ENCODE measurements at places on chromosomes 12 and 14.

GRCh38 chr14:96790706-96791105 lies 6.5 kb upstream of the VRK1 start:
- DNase-seq = no peak

DNA sequence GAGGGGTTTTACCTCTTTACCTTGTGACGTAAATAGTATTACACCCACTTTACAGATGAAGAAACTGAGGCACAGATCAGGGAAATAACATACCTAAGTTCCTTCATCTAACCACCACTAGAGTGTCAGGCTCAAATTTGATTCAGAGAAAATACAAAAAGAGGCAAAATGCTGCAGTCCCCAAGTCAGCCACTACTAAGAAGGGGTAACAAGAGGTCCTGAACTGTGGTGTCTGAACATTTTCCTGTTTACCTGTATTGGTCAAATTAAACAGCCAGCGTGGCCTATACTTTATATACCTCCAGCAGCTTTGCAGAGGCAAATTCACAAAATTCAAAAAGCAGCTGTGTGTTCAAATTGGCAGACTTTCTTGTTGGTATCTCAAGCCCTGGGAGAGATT lies 92.0 kb downstream of the TBX5 start:
- no peak for DNase-seq

DNA sequence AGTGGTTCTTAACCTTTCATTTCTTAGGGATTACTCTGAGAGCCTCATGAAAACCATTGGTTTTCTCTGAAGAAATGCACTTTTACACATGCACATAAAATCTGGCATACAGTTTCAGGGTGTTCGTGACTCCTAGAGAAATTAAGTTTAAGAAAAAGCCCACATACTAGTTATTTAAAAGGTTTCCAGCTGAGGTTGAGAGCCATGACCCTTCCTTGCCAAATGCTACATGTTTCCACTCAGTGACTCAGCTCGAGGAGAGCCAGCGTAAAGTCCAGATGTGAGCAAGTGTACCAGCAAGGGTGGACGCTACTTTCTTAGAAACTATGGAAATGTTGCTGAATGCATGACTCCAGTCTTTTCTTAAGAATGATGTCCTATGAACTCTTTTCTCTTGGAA lies 42.7 kb upstream of the FLRT2 start:
- no peak for DNase-seq

DNA sequence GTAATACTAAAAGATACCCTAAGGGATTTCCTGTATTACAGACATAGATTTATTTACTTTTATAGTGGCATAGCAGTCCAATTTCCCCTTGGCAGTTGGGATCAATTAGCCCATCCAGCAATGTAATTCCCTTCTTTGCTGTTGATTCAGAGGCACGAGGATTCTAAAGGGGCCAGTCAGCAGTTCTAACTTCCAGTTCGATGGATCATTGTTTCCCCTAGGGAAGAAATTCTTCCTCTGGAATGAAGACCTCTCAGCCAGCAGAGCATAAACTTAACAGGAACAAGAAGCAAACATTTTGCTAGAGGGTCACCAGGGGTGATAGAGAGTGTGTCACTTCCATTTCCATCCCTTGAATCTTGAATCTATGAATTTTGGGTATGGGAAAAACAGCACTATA lies 395.7 kb upstream of the NOVA1 start:
- no peak for DNase-seq

GRCh38 chr14:61602733-61603077 lies 92.6 kb upstream of the HIF1A start:
- DNase-seq = no peak

GRCh38 chr12:46296822-46297221 lies 28.0 kb upstream of the SLC38A1 start:
- DNase-seq = no peak

DNA sequence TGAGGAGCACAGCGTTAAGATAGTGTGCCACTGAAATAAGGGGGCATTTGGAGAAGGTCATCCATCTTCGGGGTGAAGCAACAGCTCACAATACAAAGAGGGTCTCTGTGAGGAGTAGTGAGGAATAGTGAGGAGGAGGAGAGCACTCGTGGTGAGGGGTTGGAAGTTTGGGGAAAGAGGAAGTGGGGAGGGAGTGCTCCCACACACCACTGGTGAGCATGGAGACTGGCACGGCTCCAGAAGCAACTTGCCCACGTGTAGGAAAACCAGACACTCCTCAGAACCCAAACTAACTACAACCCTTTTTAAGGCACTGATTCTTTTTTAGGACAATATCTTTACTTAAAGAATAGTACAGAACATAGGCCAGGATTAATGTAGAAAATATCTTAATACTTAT lies 48.9 kb downstream of the GALNT8 start:
- DNase-seq = no peak

DNA sequence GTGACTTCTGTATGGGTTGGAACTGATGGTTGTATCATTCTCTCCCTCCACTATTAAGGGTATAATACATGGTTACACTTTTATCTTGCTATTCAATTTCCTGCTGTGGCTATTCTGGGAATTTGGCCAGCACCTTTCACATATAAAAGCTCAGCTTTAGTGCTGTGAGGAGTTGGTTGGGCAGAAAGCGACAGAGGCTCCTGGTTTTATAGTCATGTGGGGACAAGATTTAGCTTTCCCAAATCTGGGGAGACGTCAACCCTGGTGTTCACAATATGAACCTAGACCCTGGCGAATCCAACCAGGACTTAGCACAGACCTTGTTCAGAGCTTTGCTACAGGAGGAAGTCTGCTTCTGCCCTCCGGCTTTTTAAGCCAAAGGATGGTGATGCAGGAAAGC lies 36.5 kb downstream of the FOS start:
- DNase-seq = no peak

DNA sequence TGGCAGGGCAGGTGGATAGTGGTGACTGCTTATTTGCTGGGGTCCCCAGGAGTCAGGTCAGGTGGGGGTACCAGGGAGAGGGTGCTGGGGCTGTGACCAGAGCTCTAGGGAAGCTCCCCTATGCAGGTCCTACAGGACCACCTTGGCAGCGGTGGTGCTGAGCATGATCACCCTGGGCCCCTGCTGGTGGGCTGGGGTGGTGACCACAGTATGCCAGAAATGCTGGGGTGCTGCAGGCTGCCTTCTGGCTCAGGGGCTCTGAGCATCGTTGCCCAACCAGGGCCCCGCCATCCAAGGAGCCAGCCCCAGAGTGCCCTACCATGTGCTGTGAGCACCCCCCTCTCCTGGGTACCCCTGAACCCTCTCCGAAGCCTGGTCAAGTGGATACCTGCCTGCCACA lies 17.5 kb upstream of the NUDT14 start:
- DNase-seq = no peak

DNA sequence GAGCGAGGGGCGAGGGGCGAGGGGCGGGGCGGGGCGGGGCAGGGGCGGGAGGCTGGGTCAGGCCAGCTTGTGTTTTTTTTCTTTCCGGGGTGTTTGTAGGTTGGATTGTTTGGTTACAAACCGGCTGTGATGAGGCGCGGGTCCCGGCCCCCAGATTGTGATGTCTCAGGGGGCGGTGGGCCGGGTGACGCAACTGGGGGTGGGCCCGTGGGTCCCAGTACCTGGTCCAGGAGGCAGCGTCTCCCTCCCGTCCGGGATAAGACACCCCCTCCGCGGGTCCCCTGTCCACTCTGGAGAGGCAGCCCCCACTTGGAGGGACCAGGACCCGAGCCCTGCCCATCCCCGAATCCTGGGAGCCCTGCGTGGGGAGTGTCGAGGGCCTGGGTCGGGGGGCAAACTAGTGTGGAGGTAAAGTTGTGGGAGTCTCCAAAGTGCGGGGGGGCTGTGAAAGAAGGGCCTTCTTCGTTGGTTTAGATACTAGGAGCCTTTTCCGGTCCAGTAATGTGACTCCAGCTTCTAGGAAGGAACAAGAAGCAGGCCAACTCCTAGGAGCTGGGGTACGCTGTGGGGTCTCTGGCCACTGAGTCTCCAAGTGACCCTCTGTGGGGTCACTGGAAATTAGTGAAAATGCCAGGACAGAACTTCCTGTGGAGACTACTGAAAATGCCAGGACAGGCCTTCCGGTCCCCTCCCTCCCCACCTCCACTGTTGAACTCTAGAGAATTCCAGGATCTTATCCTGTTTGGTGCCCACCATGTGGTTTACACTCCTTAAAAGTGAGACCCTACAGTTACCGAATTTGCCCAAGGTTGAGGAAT lies 579 bp upstream of the CLMN start:
- DNase-seq = no peak

DNA sequence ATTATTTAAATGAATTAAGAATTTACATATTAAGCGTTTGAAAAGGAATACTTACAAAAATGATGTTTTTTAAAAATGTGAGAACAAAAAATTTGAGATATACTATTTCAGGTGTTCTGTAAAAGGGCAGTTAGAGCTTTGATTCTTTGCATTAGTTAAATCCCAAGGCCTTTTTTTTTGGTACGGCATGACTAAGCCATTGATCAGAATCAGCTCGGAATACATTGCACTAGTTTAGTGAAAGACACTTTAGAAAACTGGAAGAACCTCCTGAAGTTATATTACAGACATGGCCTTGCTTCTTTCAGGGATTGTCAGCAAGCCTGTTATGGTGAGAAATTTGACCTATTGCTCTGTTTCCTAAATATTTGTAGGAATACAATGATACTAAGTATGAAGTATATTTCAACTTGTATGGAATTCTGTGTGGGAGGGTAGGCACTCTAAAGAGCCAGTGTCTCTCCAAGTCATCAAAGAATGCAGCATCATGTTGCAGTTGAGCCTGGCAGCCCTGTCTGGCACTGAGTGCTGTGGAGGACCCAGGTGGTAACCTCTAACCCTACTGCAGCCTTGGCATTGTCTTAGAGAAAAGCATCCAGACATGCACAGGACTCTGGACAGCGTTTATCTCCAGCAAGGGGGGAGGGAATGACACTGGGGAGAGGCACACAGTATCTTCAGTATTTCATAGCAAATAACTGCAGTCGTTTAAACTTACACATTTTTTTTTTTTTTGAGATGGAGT lies 1.5 kb downstream of the KLC1 start:
- no peak for DNase-seq

DNA sequence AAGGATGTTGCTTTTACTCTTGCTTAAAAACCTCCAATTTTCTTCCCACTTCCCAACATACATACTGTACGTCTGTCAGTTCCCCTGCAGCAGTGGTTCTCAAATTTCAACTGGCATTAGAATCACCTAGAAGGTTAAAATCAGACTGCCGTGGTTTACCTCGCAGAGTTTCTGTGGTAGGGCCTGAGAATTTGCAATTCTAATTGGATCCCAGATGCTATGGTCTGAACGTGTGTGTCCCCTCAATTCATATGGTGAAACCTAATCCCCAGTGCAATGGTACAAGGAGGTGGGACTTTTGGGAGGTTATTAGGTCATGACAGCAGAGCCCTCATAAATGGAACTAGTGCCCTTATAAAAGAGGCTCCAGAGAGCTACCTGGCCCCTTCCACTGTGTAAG lies 226.9 kb downstream of the CRADD start:
- no peak for DNase-seq

- no peak for DNase-seq
These were observed 74.7 kb upstream of the AMN1 start for GRCh38 chr12:31803306-31804184.

DNA sequence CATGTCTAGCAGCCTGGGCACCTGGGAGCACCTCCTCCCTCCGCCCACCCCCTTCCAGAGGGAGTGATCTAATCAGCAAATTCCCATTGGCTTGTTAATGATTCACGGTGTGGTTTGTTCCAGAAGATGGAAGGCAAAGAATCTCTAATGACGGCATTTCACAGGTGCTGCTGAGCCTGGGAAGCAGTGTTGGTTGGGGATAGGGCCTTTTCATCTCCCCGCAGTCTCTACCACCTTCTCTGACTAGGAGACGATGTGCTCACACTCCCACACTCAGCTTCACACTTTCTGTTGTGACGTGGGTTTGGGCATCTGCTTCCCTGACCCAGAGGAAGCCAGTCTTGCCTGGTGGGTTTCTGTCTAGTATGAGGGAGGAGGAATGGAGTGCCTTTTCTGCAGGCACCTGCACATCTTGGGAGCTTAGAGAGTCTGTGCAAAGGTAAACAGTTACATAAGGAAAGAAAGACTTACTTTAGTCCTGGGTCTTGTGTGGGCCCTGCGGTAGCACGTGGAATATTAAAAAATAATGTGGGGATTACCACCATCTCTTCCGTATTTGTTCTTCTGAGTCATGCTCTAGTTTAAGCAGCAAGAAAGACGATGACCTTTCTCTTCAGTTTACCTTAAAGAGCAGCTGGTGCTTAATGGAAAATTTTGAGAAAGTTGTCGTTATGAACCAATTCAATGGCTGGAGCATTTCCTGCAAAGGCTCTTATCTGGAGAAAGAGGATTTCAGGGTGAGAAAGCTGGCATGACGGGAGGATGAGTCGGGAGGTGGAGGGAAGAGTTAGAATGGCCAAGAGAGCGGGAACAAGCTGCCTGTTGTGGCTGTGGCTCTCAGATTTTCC lies 70.6 kb upstream of the ARHGAP5 start:
- no peak for DNase-seq

DNA sequence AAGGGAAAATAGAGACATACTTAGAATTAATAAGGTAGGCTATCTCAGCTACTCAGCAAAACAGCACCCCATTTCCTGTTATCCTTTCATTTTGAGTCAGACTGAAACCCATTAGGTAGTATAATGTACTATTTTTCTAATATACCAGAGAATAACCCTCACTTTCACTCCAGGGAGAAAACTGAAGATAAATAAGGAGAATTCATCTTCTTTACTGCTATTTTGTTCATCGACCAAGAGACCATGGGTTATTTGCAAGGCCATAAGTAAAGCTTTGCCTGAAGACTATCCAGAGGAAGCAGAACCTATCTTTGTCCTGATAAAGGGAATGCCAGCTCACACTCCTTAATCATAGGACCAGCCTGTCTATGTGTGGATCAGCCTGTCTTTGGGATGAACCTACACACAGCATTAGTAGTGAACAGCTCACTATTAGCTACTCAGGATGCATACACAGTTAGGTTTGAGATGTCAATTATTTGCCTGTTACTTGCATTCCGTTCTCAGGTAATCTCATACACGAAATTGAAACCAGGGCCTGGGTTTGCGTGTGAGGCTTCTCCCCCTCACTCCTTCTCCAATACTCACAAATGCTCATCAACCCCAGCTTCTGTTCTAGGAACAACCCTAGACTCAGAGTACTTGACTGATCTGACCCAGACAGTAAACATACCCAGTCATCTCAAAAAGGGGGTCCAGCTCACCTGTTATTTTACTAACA lies 124.4 kb downstream of the DAD1 start:
- DNase-seq = no peak

Measured in stimulated activated CD8-positive, alpha-beta memory T cell treated with anti-CD3 and anti-CD28 coated beads, Interleukin-7, amount 100 ng/mL, for 24 hours (primary cell).